ENCODE measurements at places on chromosomes 12 and 14.

GRCh38 chr12:112029301-112029700 is 16.1 kb downstream of the ERP29 start:
- H3K4me3 ChIP-seq = no peak overlapping the region
- peaks cover 2% of the 10 kb centered on the region for H3K36me3 ChIP-seq
- no peak for DNase-seq
- H3K27ac ChIP-seq = no peak overlapping the region

GRCh38 chr12:92952394-92952793 is 23.3 kb upstream of the EEA1 start:
- no peak overlapping the region for H3K27ac ChIP-seq
- no peak overlapping the region for H3K4me3 ChIP-seq
- no peak for DNase-seq
- no peaks in the 10 kb centered on the region for H3K4me1 ChIP-seq
- no peaks in the 10 kb centered on the region for H3K27me3 ChIP-seq

DNA sequence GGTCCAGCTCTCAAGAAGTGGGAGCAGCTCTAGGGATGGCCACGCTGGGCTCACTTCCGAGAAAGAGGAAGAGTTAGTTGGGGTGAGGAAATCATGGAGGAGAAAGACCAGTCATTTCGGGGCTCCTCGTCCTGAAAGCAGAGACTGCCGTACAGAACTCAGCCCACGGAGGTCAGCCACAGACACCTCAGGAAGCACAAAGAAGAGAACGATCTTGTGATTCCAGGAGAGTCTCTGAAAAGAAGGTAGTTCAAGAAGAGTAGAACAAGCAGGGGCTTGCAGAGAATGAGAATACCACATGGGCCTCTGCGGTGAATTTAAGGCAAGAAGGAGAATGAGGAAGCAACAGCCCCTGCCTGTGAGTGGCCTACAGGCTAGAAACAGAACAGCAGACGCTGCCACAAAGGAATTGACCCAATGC is 311.9 kb downstream of the CACNA1C start:
- H3K4me1 ChIP-seq = no peaks in the 10 kb centered on the region
- no peak overlapping the region for H3K4me3 ChIP-seq
- no peak for DNase-seq
- no peaks in the 10 kb centered on the region for H3K27me3 ChIP-seq
- H3K27ac ChIP-seq = no peak overlapping the region
- H3K36me3 ChIP-seq = no peaks in the 10 kb centered on the region

- no peak overlapping the region for H3K27ac ChIP-seq
- DNase-seq = no peak
- H3K27me3 ChIP-seq = no peaks in the 10 kb centered on the region
- no peak overlapping the region for H3K4me3 ChIP-seq
- no peaks in the 10 kb centered on the region for H3K4me1 ChIP-seq
- H3K36me3 ChIP-seq = no peaks in the 10 kb centered on the region
These were observed 42.5 kb downstream of the LMO3 start for GRCh38 chr12:16563504-16563903.

- peaks cover 3% of the 10 kb centered on the region for H3K4me1 ChIP-seq
- peak overlapping the region; percentile 70 for H3K27ac ChIP-seq
These were observed 155.6 kb downstream of the PLXNC1 start for GRCh38 chr12:94304012-94304411.

DNA sequence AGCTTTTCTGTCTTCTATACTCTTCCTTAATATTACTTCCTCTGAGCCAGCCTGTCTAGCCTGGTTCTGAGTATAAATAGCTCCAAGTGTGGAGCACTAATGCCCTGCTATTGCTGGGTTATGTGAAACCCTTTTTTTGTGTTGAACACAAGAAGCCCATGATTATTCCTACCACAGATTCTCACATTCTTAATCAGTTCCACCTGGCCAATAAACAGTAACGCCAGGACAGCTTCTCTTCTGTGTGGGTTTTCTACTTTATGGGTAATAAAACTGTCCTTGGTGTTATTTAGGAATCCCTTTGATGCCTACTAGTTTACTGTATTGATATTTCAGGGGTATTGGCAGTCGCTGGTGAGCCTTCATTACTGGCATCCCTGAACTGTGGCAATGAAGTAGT is 48.9 kb upstream of the LRIG3 start:
- no peaks in the 10 kb centered on the region for H3K27me3 ChIP-seq
- no peak for DNase-seq
- no peak overlapping the region for H3K4me3 ChIP-seq
- no peaks in the 10 kb centered on the region for H3K36me3 ChIP-seq
